ENCODE measurements at places on chromosomes 16 and 17.
A peak's percentile ranks its signal among the peaks of the same experiment; 100 is the strongest.

GRCh38 chr17:74521701-74522201 is 9.5 kb downstream of the CD300LB start:
- DNase-seq = peak; percentile 75

- peak; percentile 84 for DNase-seq
Measured at GRCh38 chr16:1379304-1380076, 27.8 kb downstream of the GNPTG start.

DNA sequence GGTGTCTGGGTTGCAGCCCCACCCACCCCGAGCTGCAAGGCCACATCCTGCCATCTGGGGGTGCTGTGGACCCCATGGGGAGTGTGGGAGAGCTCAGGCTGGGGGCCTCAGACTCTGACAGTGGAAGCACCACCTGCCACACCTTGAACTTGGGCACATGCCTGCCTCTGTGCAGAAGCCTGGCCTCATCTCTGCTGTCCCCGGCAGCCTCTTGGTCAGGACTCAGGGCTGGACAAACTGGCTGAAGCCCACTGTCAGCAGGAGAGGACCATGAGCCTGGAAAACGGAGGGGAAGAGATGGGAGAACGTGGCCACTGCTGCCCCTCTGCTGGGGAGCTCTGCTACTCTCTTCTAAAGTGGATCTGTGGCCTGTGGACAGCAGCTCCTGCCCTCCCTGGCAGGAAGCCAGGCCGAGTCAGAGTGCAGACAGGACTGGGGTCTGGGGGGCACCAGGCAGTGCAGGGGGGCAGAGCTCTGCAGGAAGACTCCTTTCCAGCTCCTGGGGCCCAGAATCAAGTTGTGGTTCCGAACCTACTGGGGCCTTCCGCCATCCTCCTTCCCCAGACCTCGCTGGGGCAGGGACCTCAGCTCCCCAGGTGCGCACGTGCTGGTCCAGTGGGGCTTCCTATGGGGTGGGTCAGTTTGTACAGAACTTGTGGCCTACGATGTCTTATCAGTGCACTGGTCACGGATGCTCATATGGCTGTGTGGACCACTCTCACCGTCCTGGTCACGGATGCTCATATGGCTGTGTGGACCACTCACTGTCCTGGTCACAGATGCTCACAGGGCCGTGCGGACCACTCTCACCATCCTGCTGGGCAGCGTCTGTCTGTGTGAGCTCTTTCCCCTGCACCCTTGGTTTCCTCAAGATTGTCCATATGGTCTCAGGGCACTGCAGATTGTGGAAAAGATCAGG is 207.7 kb downstream of the LAT start:
- no peak for DNase-seq

DNA sequence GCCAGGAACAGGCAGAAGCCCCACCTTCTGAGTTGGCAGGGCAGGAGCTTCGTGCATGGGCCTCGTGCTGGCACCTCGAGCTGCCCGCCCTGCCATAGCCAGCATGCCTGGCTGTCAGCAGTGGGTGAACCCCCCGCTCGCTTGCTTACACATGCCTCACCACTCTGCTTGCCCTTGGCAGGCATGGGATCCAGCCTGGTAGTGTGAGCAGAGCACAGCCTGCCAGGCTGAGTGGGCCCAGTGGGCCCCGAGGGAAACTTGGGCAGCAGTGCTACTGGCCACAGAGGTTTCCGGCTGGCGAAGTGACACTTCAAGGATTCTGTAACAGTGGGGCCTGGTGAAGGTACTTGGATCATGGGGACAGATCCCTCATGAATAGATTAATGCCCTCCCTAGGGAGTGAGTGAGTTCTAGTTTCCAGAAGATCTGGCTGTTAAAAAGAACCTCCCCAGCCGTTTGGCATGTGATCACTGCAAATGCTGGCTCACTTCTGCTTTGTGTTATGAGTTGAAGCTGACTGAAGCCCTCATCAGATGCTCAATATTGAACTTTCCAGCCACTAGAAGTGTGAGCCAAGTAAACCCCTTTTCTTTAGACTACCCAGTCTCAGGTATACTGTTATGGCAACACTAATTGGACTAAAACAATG is 114.7 kb downstream of the BCAS3 start:
- DNase-seq = peak; percentile 8

DNA sequence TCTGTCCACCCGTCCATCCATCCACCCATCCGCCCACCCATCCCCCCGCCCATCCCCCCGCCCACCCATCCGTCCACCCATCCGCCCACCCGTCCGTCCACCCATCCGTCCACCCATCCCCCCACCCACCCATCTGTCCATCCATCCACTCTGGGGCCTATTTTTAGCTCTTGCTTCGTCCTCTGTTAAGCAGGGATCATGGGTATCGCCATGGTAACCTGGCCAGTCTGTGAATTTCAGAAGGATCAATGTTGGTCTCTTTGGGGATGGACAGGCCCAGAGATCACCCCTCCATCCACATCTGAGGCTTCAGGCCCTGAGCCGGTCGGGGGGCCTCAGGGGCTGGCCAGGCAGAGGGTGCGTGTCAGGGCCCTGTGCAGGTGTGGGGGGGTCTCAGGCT is 15.2 kb upstream of the DPEP1 start:
- DNase-seq = peak; percentile 65

DNA sequence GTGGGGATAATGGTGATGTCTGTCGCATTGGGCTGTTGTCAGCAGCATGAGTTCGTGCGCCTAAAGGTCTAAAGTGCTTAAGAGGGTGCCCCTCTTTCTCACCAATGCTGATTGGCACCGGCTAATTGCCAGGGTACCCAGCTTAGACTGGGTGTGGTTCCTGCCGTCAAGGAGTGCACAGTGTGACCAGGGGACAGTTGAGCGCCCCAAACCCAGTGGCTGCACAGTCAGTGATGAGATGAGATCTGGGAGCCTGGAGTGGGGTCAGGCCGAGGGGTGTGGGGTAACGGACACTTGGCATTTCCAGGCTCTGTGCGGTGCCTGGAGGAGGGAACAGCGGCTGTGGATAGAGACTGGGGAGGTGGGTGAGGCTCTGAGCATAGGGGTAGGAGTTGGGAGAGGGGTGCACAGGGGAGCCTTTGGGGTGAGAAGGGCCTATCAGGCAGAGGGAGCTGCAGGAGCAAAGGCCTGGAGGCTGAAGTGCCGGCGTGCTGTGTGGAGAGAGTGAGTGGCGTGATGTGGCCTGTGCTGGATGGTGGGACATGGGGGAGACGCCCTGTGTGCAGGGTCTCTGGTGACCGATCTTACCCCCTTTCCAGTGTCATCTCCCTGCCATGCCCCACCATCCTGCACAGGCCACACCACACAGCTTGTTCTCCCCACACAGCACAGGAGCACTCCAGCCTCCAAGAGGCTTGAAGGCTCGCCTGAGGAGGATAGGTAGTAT is 58.3 kb downstream of the SNX20 start:
- no peak for DNase-seq

DNA sequence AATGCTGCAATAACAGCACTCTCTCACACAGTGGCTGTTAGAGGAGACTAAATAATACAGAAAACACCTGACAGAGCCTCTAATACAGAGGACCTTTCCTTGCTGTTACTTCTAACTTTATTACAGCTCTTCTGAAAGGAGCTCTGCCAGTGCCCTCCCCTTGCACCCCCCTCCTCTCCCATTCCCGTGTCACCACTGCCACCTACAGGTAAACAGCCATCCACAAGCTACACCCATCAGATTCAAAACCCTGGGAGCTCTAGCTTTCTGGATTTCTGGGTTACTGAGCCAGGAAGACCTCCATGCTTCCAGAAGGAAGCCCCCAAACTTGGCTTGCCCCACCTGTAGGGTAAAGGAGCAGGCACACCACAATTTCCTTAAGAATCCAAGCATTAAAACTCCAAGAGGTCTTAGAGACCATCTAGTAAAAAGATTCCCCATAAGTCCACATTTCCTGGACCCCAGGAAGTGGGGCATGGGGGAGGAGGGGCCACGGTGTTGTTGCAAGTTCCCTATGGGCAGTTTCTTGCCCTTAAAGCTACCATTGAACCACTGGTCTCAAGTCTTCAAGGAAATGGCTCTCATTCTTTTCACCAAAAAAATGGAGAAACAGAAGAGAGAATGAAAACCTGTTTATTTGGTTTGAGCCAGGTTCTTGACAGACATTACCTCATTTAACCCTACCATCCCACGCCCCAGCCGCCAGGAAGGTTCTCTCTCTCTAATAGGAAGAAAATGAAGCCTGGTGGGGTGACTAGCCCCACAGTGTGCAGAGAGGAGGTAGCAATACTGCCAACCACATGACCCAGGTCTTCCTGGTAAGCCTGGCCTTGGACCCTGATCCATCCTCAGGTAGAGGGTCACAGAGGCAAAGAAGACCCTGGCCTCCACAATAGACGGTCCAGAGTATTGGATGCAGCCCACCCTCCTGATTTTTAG is 52.8 kb downstream of the TOM1L2 start:
- DNase-seq = peak; percentile 86

DNA sequence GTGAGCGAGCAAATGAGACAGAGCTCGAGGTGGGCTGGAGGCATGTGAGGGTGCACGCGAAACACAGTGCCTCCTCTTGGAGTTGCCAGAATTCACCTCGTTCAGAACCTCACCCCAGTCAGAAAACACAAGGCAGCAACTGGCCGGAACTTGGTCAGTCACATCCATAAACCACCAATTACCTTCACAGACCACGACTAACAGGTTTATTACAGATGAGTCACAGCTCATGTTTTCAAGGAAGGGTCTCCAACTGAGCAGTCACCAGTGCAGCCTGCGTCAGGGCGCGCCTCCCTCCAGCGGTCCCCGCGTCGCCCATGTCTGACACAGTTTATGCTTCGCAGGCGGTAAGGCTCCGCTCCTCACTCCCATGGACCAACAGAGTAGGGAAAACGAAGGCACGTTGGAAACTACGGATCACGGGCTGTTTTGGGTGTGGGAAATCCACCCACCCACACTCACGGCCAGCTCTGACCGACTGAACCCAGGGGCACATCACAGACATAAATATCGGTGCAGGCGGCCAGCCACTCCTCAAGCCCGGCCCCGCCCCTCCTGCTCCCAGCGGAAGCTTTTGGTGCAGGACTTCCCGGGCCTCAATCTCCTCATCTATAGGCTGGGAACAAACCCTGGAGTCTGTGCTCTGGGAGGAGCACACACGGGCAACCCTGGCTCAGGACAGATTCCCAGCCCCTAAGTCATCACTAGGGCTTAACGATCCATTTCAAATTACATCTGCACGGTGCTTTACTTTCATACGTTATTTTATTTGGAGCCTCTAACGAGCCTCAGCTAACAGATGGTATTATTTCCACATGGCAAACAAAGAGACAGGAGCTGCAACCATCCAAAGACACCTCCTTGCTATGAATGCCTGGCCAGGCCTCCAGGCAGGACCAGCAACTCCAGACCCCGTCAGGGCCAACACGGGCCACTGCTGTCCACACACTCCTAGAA is 126.3 kb downstream of the ZNF778 start:
- no peak for DNase-seq

GRCh38 chr16:22888791-22889190 is 74.8 kb downstream of the HS3ST2 start:
- peak; percentile 3 for DNase-seq

DNA sequence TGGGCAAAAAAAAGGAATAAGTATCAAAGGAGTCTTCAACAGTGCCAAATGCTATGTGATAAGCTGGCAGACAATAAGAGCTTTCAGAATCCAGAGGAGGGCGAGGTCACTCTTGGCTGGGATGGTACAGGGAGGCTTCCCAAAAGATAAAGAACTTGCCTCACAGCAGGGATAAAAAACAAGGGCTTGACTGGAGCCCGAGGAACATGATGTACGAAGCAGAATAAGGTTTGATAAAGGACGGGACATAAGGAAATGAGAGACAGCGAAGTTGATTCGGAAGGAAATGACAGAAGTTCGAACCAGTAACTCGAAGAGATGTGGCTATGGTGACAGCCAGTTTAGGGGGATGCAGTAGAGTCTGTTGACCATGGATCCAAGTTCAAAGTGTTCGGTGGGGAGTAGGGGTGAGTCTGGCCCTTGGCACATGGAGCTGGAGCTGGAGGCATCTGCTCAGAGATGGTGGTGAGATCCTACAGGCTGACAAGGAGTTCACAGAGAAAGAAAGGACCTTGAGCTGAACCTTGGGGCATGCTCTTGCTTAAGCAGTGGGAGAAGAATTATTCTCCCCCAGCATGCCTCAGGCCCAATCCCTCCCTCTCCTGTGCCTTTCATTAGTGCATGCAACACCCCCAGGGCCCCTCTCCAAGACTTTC is 137.6 kb upstream of the RCVRN start:
- DNase-seq = no peak

- no peak for DNase-seq
Measured at GRCh38 chr16:69888005-69888590, 63.0 kb upstream of the CLEC18A start.

GRCh38 chr16:4693296-4693955 is at the start of gene NUDT16L1:
NUDT16L1 (plus strand) TSS chr16:4693562; CDS start chr16:4693727, 165 bp downstream.
- DNase-seq = peak; percentile 98

GRCh38 chr16:76268824-76269223 is 8.4 kb upstream of the CNTNAP4 start:
- DNase-seq = no peak

DNA sequence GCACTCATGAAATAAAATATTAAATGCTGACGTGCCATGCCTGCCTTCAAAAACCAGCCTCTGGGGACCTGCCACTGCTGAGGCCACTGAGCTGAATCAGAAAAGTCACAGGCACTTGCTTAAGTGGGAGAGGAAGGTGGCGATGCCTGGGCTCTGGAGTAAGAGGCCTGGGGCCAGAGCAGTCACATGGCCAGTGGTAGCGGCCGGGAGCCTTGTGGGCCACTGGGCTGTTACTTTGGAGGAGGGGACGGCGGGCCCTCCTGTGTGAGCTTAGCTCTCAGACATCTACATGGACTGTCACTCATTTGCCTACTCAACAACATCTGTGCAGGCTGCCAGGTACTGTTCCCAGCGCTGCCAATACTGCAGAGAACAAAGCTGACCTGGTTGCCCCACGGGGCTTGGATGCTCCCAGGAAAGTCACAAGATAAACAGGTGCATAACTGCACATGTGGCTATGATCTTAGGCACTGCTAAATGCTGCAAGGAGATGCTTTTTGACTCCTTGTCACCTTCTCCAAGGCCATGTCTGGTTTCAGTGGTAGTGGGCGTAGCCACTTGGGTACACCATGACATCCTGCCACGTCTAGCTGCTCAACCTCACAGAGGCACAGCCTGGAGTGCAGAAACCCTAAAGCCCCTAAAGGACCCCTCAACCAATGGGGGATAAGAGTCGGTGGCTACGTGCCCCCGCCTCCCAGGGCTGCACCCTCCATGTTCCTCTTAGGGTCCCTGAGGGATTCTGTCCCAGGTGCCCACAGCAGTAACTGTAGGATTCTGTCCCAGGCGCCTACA is 11.6 kb downstream of the COTL1 start:
- DNase-seq = no peak

- no peak for DNase-seq
Measured at GRCh38 chr17:50091918-50092285, 3.2 kb upstream of the PDK2 start.

- no peak for DNase-seq
Measured at GRCh38 chr17:18101828-18102227, 6.7 kb upstream of the MYO15A start.

- no peak for DNase-seq
Measured at GRCh38 chr16:52545222-52545897, 1.6 kb downstream of the TOX3 start.

GRCh38 chr17:21373036-21373435 is 3.1 kb upstream of the KCNJ12 start:
- no peak for DNase-seq

- peak; percentile 83 for DNase-seq
Measured at GRCh38 chr17:61635913-61636432, 45.0 kb upstream of the NACA2 start.

DNA sequence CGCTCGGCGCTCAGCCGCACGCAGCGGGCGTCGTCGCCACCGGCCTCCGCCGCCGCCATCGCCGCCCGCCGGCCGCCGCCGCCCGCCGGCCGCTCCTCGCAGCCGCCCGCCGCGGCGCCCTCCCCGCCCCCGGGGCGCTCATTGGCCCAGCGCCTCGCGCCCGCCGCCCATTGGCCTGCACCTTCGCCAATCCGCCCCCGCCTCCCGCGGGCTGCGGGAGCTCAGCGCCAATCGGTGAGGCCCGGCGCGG is at the start of gene PGP:
PGP (minus strand) TSS at position 122 of the 250 bp plus-strand sequence; CDS start at position 59, 63 bp downstream.
- DNase-seq = no peak

All from hematopoietic multipotent progenitor cell treated with erythropoietin and hydrocortisone succinate and interleukin-3 and kit ligand, for 4 days (in vitro differentiated cells).